ENCODE measurements at places on chromosomes 6 and 20. TPM values are rescaled to one million over a fixed set of nuclear protein-coding genes. Genes with fewer than 3 reads are reported as not detected.

DNA sequence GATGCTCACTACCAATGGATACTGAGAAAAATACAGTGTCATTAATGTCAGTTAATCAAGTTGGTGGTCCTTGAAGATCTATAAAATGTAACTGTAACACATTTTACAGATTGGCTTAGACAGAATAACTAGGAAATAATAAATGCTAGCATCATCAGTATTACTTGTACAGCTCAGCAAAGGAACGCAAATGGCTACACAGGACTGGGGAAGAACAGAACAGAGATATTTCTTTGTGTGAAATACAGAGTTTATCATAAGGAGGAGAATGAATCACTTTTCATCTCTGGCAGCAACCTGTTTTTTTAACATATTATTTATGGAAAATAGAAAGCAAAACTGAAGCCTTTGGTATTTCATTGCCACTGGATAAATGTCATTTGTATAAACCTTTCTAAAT, 8.2 kb upstream of the QKI start:
- no peak for DNase-seq

DNA sequence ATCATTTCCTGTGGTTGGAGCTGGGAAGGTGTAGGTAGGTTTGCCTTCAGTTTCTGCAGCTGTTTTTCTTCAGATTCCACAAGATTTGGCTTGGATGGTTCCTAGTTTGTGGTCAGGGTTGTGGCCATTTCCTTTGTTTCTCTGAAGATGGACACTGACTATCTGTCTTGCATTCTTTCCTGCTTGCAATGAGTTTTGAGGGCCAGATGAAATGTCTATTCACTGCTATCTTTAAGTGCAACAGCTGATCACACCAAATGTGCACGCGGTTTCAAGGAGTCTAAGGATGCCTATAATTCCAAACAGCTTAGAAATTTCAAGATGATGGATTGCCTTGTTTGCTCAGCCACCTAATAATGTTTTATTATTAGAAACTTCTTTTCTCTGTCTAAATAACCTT, 28.4 kb downstream of the IL20RA start:
- DNase-seq = no peak

The TUBB2B gene
- 104 TPM for polyA plus RNA-seq

DNA sequence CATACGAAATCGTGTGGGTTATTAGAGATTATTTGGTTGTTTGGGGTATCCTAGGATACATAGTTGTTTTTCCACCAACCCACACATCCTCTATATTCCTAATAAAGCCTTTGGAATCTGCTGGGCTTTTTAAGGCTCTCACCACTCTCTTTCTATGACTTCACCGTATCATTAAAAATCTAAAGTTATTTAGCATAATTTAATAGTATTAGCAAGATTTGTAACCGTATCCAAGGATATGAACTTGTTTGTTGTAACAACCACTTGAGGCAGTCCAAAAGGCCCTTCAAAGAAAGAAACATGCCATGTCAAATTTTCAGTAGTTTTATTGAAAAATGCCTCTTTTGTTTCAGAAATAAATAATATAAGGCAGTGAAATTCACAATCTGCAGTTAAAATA, 121.8 kb downstream of the COL12A1 start:
- DNase-seq = no peak

The TREM2 gene
- 0.53 TPM for polyA plus RNA-seq

The PREX1 gene
- 11.7 TPM for polyA plus RNA-seq

The DOP1A gene
- polyA plus RNA-seq = 42.6 TPM

DNA sequence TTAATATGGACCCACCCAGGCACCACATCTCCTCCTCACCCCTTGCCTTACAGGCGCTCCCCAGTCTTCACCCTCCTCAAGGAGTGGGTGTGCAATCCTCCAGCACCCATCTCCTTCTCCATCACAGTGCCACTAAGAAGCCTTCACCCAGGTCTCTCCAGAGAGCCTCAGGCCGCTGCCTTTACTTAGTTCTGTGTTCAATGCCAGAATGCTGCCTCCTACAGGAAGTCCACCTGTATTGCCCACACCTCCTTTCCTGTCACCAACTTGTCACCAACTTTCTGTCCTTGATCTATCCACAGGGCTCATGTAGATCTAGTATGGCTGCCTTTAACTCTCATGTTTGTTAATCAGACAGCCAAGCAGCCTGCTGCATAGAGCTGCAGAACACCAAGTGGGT, 586 bp upstream of the LST1 start:
- no peak for DNase-seq

- no peak for DNase-seq
Measured at GRCh38 chr6:167703347-167703746, 123.4 kb upstream of the AFDN start.

DNA sequence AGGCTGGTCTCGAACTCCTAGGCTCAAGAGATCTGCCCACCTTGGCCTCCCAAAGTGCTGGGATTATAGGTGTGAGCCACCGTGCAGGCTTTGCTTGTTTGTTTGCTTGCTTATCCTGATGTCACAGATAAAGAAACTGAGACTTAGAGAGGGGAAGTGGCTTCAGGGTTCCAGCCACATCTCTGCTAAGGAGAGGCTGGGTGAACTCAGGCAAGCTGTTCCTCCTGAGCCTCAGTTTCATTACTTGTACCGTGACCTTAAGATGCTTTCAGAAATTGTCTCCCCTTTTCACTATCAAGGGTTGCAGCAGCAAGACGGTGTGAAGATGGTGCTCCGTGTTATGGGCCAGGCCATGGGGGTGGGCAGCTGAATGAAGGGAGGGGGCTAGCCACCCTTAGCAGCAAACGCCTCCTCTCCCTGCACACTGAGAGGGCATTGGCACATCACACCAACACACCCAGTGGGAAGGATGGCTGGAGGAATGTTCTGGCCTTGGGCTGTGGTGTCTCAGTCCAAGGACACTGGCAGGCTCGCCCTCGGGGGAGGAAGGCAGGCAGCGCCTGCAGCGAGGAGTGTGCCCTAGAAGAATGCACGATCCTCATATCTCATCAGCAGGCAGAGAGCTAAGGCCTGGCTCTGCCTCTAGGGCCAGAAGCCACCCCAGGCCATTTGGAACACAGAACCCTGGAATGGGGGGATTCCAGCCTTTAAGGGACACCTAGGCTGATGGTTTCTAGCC, 48.2 kb upstream of the TLDC2 start:
- no peak for DNase-seq

The IMPG1 gene
- 5.2 TPM for polyA plus RNA-seq

DNA sequence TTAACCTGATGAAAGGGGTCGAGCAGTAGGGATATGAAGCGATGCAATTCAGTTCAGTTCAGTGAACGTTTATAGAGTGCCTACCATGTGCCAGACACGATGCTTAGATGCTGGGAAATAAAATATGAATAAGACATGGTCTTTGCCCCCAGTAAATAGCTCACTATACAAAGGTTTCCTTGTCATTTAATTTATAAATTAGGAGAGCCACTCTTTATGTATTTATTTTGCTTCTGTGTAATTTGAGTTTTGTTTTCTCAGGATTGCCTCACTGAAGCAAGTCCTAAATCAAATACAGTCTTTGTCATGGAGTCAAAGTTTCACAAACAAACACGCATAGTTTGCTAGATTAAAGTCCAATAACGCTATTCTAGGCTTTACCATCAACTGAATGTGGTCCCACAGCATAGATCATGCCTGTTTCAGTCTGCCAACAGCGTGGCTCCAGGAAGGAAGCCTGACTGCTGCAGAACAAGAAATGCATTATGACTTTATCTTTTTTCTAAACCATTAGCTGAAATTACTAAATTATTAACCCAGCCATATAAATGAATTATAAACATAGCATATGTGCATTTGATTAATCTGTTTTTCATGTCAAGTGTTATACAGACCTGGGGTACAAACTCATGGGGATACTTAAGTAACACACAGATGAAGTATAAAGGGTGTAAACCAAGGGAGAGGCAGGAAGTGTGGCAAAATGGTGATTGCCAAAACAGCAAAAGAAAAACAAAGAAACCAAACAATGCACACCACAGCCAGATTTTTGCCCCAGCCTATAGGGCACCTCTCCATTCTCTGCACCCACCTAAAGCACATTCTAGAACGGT, 29.8 kb upstream of the CCN2 start:
- DNase-seq = no peak

The POPDC3 gene
- 0.27 TPM for polyA plus RNA-seq

DNA sequence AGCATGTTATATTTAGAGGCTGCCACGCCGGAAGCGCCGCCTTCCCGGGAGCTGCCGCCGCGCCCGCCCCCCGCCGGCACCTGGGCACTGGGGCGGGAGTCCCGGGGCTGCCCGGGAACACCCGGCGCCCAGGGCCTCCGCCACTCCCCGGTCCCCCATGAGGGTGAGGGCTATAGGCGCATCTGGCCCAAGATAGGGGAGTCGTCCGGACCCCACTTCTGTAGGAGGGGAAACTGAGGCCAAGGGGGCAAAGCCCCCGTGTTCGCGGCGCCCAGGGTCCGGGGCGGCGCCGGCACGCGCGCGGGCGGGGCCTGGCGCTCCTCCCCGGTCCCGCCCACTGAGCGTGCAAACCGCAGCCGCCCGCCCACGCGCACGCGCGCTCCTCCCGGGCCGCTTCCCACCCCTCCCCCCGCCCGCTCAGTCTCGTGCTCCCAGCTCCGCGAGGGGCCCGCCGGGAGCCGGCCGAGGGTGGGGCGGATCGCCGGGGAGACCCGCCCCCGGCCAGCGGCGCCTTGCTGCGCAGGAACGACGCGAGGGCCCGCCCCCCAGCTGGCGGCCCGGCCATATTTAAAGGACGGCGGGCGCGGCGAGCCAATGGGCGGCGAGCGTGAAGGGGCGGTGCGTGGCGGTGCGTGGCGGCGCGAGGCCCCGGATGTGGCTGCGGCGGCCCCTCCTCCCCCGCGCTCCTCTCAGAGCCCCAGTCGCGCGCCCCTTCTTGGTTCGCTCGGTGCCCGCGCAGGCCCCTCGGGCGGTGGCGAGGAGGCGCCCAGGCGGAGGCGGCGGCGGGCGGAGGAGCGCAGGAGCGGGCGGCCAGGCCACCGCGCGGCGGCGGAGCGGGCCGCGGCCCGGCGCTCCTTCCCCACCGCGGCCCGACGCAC, at the start of gene LSM14B:
Gene LSM14B, plus strand, starts transcription at position 700 of the 878 bp plus-strand sequence. CDS start 192 bp downstream, outside the sequence.
- DNase-seq = peak; percentile 97

GRCh38 chr6:15399641-15400470, 154.0 kb downstream of the JARID2 start:
- peak; percentile 86 for DNase-seq
